GF-D8 (cell line): ENCODE measurements at places on chromosomes 12 and 14.

GRCh38 chr12:6767353-6768319 is 1.5 kb downstream of the PTMS start:
- no peak for DNase-seq

DNA sequence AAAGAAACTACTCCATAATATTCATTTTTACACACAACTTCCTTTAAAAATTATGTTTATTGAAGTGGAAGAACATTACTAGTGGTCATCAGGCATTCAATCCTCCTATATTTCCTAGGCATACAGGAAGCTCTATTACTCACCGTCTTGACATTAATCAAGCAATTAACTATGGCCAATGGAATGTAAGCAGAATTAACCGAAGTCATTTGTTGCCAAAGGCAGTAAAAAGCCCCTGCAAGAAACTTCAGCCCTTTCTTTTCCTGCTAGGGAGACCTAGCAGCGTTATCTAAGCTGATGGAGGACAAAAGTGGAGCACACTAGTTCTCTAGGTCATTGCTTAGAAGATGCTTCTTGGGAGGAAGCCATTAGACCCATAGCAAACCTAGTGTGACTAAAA is 399.6 kb downstream of the KCNH5 start:
- DNase-seq, result no peak

DNA sequence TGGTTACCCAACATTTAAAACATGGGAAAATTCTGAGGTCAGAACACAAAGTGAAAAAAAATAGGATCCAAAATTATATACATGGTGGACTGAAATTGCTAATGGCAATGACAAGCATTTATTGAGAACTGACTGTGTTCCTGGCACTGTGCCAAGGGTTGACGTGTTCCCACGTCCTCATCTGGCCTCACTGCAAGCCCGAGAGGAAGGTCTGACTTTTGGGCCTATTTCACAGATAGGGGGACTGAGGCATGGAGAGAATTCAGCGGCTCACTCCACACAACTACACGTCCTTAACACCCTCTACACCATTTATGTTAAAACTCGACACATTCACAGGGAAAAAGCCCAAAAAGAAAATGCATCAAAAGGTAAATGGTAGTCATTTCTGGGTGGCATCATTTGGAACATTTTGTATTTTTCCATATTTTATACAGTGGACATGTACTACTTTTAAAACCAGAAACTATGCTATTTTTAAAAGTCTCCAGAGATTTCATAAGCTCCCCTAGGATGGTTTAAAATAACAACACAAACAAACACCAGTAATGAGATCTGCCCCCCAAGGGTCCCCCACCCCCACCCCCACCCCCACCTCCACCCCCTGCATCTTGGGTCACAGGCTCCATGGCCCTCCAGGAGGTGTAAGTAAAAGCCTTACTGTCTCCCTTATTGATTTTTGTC is 27.7 kb downstream of the CLMN start:
- DNase-seq, result no peak

DNA sequence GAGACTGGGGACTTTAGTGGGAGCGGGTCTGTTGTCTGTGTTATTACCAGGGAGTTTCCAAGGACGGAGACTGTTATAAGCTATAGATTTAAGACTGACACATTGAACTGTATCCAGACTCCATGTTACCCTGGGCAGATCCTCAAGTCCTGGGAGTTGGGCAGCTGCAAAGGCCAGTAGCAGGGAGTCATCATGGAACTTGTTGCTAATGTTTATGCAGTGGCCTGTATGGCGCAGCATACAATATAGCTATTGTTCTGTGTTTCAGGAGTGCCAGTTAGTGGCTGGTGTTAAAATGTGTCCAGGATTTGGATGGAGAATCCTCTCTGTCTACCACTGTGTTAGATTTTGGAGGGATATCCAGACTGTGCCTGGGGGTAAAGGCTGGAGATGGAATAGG is 31.7 kb downstream of the SMOC1 start:
- no peak for DNase-seq

DNA sequence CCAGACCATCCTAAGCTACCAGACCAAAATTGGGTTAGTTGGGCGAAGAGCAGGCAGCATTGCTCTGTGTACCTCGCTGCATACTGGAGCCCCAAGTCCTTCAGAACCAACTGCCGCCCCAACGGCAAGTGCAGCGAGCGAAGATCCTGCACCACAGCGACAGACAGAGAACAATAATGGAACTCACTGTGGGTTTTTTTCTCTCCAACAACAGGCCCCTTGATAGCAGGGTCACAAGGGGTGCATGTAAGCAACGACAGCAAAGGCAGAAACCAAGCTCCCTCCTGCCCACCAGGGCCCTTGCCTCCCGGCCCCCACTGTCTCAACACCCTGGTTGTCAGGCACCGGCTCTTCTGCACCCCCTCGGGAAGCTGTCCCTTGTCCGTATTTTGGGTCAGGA is 39.0 kb downstream of the RNF34 start:
- no peak for DNase-seq

GRCh38 chr14:75168586-75169335 is 7.7 kb downstream of the TMED10 start:
- DNase-seq, result no peak

- no peak for DNase-seq
Observed at GRCh38 chr14:73725116-73726024, 11.2 kb upstream of the PNMA1 start.

DNA sequence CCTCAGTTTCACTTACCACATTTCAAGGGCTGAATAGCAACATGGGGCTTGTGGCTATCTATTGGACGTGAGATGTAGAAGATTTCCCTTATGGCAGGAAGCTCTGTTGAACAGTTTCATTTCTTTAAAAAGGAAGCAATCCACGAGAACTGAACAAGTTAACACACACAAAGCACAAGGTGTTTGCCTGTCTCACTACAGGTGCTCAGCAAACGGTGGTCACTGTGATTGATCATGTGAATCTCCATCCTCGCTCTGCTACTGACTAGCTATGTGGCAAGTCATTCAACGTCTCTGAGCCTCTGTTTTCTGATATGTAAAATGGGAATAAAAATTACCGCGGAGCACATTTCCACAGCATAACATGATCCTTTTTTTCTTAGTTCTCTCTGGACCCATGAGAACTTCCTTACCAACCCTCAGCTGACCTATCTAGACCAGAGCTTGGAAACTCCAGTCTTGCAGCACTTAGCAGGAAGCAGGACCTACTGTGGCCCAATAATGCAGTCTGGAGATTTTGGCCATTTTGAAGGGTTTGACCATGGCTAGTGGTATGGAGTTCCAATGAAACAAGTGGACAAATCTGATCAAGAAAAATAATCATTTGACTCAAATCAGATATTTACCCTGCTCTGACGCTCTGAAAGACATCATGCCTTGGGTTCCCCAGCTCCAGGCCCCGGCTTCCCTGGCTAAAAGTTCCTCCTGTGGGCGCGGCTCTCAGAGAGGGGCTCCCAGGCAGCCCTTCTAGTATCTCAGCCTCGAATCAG is 278.8 kb downstream of the ZFP36L1 start:
- no peak for DNase-seq

- no peak for DNase-seq
Observed at GRCh38 chr12:116792403-116792802, 54.3 kb downstream of the RNFT2 start.

DNA sequence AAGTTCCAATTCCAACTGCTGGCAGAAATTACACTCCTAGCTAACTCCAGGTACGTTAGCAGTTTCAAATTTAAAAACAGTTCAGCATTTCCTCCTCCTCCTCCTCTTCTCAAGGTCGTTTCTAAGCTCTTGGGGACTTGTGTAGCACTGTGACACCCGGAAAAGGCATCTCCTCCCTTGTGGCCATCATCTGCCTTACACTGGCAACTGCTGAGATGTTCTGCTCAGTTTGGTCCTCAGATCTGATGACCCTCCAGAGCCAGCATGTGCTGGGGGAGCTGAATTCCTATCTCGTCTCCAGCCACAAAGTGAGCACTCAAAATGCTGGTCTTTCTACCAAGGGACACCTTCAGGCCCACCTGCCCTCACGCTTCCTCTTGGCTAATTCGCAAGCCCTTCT is 43.5 kb upstream of the CDKN3 start:
- DNase-seq, result no peak

GRCh38 chr12:66550626-66551025 is 128.2 kb downstream of the GRIP1 start:
- DNase-seq, result no peak

DNA sequence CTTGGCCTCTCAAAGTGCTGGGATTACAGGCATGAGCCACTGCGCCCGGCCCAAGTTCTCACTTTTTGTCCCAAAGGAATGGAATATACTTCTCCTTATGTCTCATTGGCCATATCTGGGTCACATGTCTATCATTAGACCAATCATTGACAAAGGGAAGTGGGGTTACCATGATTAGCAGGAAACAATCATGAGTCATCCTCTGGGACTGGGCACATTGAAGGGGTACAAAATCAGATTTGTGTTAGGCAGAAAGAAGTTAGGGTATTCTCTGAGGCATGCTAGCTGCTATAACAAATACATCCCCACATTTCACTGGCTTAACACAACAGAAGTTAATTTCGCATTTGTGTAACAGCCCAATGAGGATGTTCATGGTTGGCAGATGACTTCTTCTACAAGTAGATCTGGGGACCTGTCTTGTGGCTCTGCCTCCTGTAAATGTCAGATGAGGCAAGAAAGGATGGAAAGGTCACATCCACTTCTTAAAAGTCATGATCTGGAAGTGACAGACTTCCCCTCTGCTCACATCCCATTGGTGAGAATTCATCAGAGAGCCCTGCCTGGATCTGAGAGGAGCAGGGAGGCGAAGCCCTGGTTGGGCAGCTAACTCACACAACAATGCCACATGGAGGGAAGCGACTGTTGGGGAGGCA is 3.1 kb downstream of the CCDC63 start:
- no peak for DNase-seq

DNA sequence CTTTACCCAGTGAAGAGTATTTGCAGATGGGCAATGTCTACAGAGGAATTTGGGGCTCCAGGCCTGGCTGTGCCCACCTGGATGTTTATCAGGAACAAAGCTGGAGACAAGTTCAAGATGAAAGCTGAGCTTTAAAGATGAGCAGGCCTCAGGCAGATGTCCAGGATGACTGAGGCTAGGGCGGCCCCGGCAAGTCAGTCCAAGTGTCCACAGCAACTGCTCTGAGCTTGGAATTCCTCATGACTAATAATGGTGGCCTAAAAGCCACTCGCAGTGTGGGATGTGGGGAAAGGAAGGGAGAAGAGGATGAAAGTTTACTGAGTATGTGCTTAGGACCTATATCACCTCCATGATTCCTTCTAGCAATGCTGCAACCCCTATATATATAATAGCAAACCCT is 128.2 kb upstream of the NOS1 start:
- no peak for DNase-seq

GRCh38 chr12:71469258-71469750 is 29.7 kb downstream of the LGR5 start:
- no peak for DNase-seq

DNA sequence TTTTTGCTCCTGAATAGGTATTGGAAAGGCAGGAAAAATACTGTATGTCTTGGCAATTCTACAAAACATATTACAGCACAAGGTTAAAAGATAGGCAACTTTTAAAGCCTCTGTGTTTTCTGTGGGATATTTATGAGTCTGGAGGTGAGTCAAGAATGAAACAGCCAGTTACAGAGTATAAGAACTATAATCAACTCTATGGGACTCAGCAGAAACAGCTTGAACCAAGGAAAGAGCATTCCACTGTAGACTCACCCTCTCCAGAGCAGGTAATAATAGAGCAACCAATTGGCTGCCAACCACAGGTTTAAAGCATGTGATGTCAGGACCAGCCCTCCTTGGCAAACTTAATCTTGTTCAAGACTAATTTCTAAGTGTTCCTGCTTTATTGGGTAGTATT is 100.5 kb upstream of the MDM1 start:
- DNase-seq, result no peak

DNA sequence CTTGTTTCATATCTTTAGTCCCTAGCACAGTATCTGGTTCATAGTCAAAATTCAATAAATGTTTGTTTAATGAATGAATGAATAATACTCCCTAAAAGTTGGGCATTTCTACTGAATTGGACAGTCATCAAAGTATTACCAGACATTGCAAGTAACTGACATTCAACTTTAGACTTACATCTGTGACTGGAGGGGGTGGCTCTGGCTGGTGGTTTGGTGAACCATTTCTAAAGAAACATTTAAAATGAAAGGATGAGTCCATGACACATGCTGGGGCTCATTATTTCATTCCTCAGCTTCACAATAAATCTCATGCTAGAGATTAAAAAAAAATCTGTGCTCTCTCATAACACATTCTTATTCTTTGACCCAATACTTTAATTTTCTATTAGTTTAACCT is 20.6 kb upstream of the CSRNP2 start:
- no peak for DNase-seq

GRCh38 chr12:43306066-43306465 is 245.9 kb downstream of the ADAMTS20 start:
- no peak for DNase-seq

DNA sequence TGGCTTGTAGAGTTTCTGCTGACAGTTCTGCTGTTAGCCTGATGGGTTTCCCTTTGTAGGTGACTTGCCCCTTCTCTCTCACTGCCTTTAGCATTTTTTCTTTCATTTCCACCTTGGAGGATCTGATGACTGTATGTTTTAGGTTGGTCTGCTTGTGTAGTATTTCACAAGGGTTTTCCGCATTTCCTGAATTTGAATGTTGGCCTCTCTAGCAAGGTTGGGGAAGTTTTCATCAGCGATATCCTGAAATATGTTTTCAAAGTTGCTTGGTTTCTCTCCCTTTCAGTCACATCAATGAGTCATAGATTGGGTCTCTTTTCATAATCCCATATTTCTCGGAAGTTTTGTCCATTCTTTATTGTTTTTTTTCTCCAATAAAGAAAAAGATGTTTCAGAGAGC is 11.4 kb downstream of the NOPCHAP1 start:
- no peak for DNase-seq

GRCh38 chr14:102196039-102196901 is 56.6 kb downstream of the WDR20 start:
- DNase-seq, result no peak

GRCh38 chr14:75952489-75952888 is 29.3 kb downstream of the TGFB3 start:
- DNase-seq, result no peak

GRCh38 chr12:64459394-64459891 is 7.5 kb downstream of the TBK1 start:
- no peak for DNase-seq

DNA sequence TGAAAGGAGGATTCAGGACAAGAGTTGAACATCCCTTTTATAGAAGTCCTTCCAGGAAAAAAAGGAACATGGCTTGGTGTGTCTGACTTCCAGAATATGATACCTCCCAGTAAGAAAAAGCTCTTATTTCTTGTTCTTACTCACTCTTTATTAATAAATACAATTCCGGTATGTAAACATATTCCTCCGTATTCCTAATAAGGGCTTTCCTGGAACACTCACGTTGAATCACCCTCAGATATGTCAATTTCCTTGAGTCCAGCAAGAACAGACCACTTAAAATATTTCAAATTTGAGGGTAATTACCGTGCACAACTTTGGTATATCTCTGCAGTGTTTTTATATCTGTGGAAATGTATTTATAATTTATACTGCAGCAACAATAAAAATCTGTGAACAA is 385.6 kb downstream of the SYT1 start:
- no peak for DNase-seq
